ENCODE measurements at places on chromosomes 12 and 14.

DNA sequence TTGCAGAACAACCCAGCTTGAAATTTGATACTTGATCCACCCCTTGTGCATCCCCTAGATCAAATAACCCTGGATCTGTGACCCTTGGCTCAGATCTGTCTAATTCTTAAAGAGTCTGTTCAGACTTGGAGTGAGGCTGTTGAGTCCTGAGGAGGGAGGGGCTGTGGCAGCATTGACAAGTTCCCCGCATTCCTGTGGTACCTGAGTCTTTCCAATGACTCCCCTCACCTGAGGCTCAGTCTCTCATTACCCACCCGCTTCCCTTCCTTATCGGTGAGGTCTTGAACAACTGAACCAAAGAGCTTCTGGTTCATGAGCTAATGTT lies 16.1 kb upstream of the HDAC7 start:
- DNase-seq, result no peak

DNA sequence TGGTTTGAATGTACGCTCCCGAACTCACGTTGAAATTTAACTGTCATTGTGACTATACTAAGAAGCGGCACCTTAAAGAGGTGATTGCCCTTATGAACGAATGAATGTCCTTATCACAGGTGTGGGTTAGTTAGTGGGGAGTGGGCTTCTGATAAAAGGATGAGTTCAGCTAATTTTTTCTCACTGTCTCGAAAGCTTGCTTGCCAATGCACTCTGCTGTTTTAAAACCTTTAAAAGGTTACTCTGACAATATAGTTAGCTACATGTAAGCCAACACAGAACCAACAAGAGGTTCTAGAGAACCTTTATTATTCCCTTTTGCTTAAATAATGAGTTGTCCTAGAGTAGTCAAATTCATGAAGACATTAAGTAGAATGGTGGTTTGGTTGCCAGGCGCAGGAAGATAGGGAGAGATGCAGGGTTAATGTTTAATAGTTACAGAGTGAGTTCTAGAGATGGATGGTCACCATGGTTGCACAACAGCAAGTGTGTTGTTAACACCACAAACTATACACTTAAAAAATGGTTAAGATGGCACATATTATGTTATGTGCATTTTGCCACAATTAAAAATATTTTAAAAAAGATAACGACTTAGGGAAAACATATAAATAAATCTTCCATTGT lies 26.3 kb downstream of the RTN1 start:
- no peak for DNase-seq

- no peak for DNase-seq
Measured at GRCh38 chr12:24928131-24928530, 20.8 kb downstream of the BCAT1 start.

DNA sequence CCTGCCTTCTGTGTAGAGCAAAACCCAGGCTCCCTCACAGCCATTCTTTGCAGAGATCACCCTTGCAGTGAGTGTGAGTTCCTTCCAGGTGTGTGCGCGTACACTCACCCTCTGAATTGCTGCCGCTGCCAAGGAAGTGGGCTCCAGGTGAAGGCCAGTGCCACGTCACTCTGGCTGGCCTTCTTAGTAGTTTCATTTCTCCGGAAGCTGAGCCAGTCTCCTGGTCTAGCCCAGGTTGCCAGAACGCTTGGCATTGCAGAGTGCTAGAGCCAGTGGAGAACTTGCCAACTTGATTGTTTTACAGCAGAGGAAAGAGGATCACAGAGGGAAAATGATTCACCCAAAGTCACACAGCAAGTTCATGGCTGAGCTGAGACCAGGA lies 11.0 kb downstream of the CBLN3 start:
- DNase-seq, result no peak

- no peak for DNase-seq
Measured at GRCh38 chr14:104868060-104868740, 3.1 kb downstream of the CEP170B start.
